ENCODE measurements at places on chromosomes 6 and 20. TPM values are rescaled to one million over a fixed set of nuclear protein-coding genes. Genes with fewer than 3 reads are reported as not detected.

DNA sequence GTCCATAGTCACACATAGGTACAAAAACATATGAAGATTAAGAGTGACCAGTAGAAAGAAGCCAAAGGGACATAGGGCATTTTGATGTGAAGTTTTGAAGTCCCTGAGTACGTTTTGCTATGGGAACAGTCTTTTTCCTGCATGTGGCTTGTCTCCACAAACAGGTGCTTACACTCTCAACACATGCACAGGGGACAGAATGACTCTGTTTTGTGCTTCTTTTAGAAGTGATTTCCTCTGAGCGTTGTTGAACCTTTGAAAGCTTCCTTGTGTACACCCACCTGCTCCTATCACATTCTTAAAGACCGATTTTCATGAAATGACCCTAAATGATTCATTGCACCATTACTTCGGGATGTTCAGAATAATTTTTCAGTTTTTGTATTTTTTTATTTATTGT, 338.8 kb upstream of the CDH4 start:
- no peak for DNase-seq

DNA sequence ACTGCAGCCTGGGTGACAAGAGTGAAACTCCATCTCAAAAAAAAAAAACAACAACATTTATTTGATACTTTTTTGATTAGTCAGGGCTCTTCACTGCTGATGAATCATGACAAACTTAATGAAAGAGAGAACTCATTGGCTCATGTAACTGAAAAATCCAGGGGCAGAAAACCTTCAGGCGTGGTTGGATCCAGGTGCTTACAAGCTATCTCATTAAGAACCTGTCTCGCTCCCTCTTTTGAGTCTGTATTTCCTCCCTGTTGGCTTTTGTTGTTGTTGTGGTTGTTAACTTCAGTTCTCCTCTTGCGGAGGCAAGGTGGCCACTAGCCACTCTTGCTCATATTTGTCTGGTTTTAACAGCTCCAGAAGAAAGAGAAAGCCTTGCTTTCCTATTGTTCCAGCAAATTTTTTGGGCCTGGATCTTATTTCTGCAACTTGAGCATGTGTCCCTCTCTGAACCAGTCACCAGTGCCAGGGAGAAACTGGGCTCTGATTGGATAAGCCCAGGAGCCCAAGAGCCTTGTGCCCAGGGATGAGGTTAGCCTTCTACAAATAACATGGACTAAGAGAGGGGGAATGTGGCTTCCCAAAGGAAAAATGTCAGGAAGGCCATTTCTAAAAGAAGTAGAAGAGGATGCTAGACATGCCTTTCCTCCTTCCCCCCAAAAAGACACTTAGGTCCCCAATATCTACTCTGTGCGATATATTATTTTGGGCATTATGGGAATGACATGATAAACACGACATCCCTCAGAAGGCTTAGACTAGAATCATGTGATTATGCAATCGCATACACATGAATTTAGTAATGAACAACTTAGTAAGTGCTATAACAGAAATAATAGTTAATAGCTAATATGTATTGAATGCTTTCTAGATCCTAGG, 64.5 kb downstream of the PHACTR2 start:
- DNase-seq: peak; percentile 51

GRCh38 chr6:6682225-6682624, 93.7 kb downstream of the LY86 start:
- no peak for DNase-seq

- no peak for DNase-seq
Observed at GRCh38 chr6:166009385-166010031, 158.1 kb downstream of the TBXT start.

DNA sequence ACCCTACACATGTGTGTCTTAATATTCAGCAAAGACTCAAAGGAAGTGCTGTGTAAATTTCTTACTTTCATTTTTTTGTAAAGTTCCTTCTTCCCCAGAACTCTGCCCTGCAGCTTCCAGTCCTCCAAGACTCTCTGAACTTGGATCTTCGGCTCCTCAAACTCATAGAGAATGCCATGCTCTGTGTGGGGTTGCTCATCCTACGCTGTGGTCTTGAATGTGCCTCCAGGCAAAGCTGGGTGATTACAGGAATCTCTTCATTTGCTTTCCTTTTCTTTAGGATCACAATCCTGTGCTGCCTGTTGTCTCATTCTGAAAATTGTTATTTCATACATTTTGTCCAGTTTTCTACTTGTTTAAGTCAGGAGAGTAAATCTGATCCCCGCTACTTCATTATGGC, 14.5 kb upstream of the CDC5L start:
- DNase-seq: no peak

GRCh38 chr6:136600818-136601217, 50.6 kb upstream of the MAP7 start:
- no peak for DNase-seq

- no peak for DNase-seq
Observed at GRCh38 chr20:35490736-35491181, 35.4 kb downstream of the CEP250 start.

GRCh38 chr6:37105148-37106050, 64.6 kb upstream of the PIM1 start:
- no peak for DNase-seq

DNA sequence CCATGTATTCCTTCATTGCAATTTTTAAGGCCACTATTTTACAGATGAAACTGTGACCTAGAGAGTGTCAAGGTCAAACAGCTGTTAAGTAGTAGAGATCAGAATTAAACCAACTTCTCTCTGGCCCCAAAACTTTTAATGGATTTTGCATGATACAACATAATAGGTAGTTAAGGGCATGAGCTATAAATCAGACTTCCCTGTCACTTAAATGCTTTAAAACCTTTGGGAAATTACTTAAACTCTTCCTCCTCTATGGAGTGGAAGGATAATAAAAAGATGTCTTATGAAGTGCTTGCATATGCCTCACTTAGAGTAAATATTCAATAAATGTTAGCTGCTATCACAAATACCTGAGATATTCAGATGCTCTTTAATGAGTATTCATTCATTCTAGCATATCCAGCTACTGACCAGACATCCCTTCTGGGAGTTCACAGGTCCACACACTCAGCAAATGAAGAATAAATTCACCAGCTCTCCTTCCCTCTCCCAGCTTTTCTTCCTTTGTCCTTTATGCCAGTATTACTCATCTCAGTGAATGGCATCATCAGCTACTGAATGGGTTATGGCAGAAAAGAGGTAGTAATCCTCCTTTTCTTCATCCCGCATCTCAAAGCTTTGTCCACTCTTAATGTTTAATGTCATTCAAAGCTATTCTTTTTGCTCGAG, 36.2 kb downstream of the EYA4 start:
- DNase-seq: no peak

DNA sequence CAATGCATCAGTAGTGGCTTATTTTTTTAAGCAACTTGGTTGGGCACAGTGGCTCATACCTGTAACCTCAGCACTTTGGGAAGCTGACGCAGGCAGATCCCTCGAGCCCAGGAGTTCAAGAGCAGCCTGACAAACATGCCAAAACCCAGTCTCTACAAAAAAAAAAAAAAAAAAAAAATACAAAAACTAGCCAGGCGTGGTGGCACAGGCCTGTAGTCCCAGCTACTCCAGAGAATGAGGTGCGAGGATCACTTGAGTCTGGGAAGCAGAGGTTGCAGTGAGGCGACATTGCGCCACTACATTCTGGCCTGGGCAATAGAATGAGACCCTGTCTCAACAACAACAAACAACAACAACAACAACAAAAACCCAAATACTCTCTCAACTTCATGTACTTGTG, 44.7 kb upstream of the XRN2 start:
- DNase-seq: no peak

The FOXA2 gene
- polyA plus RNA-seq: not detected

The TMEM170B gene
- polyA plus RNA-seq: 1.8 TPM

The KCNG1 gene
- 0.41 TPM for polyA plus RNA-seq
